Endodermal cell (in vitro differentiated cells): ENCODE measurements at places on chromosomes 7 and 10.
A peak's percentile ranks its signal among the peaks of the same experiment; 100 is the strongest.

GRCh38 chr10:28120043-28120749 lies 121.3 kb upstream of the ODAD2 start:
- no peak for DNase-seq

DNA sequence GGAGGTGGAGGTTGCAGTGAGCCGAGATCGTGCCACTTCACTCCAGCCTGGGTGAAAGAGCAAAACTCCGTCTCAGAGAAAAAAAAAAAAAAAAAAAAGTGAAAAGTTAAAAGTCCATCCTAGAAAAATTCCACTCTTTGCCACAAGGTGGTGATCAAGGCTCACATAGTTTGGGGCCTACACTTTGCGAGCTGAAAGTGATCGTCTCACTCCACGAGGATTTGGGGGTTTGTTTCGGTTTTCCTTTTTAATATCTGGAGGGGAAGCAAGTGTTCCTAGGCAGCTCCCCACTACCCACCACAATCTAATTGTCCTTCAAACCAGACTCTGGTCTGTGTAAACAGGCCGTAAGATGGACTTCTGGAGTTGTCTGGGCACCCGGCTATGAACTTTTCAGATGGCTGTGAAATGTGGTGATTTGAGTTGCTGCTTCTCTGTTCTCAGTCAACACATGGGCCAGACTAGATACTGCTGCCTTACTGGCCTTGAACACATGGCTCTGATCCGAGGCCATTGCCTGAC lies 27.1 kb downstream of the PRLHR start:
- DNase-seq = peak; percentile 70

- peak; percentile 66 for DNase-seq
These were observed 77.3 kb upstream of the TCF7L2 start for GRCh38 chr10:112872728-112873127.

GRCh38 chr7:8258734-8259133 lies 3.2 kb downstream of the ICA1 start:
- no peak for DNase-seq

GRCh38 chr7:50359995-50360925 lies 55.7 kb downstream of the IKZF1 start:
- DNase-seq = peak; percentile 69

GRCh38 chr7:5831196-5831595 lies 49.4 kb upstream of the OCM start:
- peak; percentile 58 for DNase-seq

- no peak for DNase-seq
These were observed 26.0 kb upstream of the JMJD1C start for GRCh38 chr10:63491588-63492316.

DNA sequence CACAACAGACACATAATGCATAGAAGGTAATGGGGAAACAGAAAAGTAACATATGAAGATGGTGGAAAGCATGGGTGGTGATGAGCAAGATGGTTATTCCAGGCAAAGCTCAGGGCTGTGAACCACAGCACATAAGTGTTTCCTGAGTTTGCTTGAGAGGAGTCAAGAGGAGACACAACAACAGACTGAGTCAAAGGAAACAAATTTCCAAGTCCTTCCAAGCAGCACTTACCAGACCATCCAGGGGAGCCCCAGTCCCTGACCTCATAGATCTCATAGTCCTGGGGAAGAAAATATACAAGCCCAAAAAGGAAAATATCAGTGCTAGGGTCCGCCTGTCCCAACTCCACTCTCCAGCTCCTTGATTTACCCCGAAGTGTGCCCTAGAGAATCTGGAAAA lies 216.6 kb upstream of the FZD1 start:
- no peak for DNase-seq

- no peak for DNase-seq
These were observed 301.9 kb downstream of the SUGCT start for GRCh38 chr7:40436710-40437109.

GRCh38 chr10:131141645-131142516 lies 169.6 kb downstream of the TCERG1L start:
- DNase-seq = no peak

- no peak for DNase-seq
These were observed 36.0 kb downstream of the FOXK1 start for GRCh38 chr7:4718075-4718474.

- no peak for DNase-seq
These were observed 115.6 kb downstream of the TFEC start for GRCh38 chr7:115914951-115915350.

- DNase-seq = no peak
These were observed 191.5 kb downstream of the AHR start for GRCh38 chr7:17489961-17490360.

DNA sequence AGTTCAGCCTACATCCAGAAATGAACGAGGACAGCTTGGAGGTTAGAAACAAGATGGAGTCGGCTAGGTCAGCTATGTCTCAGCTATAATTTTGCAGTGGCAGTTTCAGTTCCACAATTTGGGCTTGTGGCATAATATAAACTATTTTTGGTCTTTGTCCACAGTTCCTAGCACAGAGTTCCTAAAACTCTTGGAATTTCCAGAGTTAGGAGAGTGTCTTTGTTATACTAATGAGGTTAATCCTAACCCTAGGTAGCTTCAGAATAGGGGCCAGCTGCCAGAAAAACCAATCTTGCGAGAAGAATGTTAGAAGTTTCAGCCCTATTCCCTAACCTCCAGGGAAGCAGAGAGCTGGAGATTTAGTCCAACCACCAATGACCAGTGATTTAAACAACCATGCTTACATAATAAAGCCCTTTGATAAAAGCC lies 131.9 kb downstream of the AKR1D1 start:
- no peak for DNase-seq

GRCh38 chr7:151133986-151134742 lies 33.3 kb downstream of the GBX1 start:
- no peak for DNase-seq

DNA sequence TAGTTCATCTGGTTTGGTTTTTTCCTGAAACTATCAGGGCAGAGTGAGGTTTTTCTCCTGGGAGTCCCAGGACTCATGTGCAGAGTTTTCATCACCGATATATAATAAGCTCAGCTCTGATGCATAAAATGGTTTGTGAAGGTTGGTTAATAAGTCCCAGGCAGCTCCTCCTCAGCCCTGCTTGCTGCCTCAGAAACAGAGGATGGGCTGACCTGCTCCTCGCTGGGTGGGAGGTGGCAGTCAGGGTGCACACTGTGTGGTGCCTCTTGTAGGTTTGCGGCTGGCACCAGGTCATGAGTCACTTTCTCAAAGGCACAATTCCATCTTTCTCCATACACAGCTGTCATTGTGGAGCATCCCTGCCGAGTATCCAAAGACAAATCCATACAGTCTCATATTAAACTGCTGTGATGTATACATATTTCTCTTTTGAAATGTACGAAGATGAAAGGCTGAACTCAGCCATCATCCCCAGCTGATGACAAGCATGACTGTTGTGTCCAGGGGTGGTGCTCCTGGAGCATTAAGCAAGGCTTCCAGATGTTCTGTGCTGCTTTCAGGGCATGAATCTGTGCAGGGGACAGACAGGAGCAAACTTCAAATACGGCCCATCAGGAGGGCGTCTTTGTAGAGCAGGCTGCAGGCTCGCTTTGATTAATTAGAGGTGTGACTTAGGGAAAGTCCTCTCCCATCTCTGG lies 125.7 kb upstream of the NPS start:
- no peak for DNase-seq

DNA sequence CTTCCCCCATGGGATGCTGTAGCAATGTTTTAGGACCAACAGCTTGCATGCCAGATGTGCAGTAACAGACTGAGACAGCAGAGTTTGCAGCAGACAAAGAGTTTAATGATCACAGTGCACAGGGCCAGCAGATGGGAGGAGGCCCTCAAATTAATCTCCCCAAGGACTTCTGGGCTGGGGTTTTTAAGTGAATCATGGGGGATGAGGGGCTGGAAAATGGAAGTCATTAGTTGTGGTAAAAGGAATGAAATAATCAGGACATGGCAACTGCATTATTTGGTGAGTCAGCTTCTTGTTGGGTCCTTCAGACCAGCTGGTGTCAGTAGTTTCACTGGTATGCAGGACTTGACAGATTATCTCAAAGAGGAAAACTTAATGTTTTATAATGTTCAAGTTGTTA lies 12.6 kb upstream of the NRBF2 start:
- DNase-seq = no peak

DNA sequence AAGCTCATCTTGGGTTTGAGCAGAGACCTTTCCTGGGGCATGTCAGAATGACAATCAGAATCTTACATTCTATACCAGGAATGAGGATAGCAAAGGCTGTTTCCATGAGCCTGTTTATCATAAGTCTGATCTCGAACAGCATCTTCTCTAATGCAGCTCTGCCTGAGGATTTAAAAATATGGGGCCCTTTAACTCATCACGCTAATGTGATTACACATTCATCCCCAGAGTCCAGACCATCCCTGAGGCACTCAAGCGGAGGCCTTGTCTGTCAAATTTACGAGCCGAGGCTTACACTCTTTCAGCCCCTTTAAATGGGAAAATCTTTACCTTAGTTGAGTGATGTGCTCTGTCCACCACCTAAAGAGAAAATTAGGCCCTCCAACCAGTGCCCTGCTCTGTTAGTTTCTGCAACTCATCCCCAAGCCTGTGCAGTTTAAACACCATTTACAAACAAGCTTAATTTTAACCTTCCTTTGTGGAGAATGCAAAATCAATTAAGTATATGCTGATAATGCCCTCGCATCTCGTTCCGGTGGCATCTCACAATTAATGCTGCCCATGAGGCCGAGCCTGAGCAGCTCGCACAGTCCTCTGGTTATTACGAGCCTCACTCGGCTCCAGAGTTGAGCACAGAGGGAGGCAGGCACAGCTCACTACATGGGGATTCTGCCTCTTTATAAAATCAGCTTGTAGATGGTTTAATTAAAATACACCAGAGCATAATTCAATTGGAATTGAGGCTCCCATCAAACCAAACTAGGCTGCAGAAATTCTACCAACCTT lies 16.0 kb downstream of the CHST15 start:
- DNase-seq = no peak

DNA sequence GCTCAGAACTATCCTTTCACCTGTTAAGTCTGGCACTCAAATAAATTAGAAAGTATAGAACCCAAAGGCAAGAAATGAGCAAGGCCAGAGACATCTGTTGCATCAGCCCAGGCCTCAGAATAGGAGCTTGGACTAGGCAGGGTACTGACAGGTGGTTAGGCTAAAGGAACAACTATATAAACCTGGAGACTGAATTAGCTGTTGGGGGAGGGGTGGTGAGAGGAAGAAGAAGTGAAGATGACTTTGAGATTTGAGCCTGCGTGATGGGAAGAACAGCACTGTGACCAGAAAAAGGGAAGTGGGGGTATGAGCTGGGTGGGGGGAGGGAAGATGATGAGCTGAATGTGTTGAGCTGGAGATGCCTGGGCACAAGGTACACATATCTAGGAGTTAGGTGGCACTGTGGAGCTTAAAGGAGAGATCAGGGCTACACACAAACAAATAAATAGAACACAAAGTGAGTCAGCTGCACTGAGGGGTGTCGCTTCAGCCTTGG lies 244.7 kb downstream of the PTEN start:
- no peak for DNase-seq

DNA sequence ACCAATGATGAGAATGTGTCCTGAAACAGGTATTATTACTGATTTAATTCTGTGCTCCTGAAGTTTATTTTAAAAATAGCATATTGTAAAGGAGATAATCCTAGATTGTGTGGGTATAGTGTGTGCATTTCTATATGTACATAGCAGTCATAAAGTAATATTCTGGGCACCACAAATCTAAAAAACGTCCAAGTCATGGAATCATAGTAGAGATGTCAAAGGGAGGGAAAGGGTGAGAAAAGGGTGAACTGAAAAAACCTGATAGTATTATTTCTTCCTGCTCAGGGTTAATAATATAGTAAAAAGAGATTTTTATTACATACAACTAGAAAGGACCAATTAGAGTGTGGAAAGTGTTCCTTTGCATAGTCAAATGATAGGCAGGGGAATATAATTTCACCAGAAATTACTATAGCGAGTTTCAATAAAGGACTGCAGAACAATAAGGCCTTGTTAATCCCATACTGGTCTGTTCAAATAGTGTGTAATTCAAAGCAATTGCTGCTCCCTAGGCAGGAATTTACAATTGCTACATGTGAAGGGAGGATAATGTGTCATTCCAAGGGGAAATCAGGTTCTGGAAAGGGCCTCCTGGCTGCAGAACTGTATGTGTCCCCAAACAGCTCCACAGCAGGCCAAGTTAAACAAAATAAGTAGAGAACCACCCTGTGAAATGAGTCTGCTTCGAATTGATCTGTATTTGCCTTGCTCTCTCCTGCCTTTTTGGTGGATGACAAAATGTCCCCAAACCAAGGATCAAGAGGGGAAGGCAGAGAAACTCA lies 42.5 kb upstream of the KMT2E start:
- no peak for DNase-seq

GRCh38 chr7:154905146-154905545 lies 97.8 kb downstream of the PAXIP1 start:
- DNase-seq = no peak

GRCh38 chr7:129615018-129615417 lies 3.5 kb downstream of the NRF1 start:
- no peak for DNase-seq

GRCh38 chr7:33053721-33054120 lies 8.9 kb downstream of the NT5C3A start:
- no peak for DNase-seq

- DNase-seq = no peak
These were observed 1231.2 kb downstream of the GATA3 start for GRCh38 chr10:9285690-9286089.

DNA sequence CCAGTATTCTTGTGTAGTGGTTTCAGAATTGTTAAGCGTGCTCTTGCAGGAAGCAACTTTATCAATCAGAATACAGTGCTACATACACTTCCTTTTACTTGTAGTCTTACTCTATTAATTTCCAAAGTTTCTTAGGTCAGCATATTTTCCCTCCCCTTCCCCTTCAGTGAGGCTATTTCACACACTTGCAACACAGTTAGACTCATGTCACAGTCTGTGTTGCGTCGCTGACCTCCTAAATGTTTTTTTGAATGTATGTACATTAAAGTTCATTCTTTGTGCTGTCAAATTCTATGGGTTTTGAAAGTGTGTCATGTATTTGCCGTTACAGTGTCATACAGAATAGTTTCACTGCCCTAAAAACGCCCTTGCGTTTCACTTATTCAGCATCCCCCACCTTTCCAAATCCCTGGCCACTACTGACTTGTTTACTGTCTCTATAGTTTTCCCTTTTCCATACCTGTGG lies 5.4 kb upstream of the HKDC1 start:
- DNase-seq = no peak

- no peak for DNase-seq
These were observed 55.9 kb upstream of the AHR start for GRCh38 chr7:17242504-17242903.

DNA sequence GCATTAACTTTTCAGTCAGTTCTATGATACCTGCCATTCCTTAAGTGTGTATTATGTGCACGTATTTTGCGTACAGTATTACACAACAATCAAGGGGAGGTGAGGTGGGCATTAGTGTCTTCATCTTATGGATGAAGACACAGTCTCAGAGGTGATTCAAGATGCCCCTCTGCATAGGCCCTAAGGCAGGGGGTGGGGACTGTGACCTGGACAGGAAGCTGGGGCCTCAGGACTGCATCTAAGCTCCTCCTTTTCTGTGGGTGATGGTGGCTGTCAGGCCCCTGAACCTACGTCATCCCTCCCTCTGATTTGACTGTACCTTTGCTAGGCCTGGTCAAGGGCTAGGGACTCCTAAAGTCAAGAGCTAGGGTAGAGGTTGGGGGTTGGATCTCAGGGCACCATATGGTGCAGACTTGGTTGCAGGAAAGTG lies 38.9 kb downstream of the HK1 start:
- DNase-seq = peak; percentile 67
